ENCODE measurements at places on chromosomes 3 and 15. TPM values are rescaled to one million over a fixed set of nuclear protein-coding genes. Genes with fewer than 3 reads are reported as not detected.

- DNase-seq: no peak
Observed at GRCh38 chr15:45715528-45715927, 80.7 kb downstream of the SQOR start.

DNA sequence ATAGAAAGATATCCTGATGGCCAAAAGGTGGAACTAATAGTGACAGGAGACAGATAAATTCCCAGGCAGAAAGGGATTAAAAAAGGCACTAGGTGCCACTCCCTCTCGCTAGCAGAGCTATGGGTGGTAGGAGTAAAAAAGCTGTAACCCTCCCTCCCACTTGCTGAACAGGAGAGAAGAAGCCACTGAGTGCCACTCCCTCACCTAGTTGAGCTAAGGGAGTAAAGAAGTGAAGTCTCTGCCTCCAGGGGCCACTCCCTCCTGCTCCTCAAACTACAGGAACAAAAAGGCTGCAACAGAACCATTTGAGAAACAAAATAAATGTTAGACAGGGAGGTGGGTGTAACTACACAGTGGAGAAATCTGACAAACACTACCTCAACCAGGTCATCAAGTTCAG is 276.2 kb upstream of the EPHA6 start:
- no peak for DNase-seq

- no peak for DNase-seq
Observed at GRCh38 chr3:50487181-50487580, 16.3 kb downstream of the CACNA2D2 start.

DNA sequence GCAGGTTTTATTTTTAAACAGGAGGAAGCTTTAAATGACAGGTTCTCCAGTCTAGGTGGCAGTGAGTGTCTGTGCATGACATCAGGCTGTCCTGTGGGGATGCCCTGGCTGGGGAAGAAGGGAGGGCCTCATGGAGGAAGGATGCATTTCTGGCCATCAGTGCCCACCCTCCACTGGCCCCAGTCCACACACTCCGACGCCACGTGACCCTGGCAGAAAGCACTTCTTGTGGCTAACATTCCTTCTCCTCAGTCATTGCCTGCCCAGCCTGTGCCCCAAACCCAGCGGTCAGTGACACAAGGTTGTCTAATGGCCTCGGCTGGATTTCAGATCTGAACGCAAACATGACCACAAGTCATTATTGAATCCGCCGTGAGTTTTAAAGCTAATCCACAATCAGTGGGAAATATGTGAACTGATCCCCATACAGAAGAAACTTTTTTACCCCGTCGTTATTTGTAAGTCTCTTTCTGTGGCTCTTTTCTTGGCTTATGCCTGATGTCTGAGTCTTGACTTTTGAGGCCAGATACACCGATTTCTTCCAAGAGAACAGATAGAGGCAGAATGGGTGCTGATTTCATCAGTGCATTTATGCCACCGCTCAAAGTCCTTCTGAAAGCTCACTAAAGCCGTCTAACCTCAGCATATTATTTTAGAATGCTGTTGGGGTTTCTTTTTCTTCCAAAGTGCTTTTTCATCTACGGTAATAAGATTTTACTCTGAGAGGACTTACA is 17.3 kb upstream of the LRRK1 start:
- DNase-seq: peak; percentile 86

DNA sequence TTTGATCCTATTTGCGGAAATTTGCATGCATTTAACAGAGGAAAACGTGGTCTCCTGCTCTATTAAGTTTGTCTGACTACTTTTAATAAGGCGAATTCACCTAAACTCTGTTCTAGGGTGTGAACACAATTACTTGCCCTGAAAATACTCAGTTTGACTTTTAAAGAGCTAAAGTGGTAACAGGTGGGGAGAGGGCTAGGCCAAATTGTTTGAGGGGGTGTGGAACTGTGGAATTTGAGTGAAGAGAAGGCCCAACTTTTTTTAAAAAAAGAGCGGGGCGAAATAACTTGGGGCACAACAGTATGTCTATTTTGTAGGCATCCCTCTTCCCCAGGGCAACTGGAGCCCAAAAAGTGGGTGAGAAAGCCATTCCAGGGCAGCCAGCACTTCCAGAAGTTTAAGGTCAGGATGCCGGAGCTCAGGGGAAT is 580 bp upstream of the FXR1 start:
- DNase-seq: no peak

DNA sequence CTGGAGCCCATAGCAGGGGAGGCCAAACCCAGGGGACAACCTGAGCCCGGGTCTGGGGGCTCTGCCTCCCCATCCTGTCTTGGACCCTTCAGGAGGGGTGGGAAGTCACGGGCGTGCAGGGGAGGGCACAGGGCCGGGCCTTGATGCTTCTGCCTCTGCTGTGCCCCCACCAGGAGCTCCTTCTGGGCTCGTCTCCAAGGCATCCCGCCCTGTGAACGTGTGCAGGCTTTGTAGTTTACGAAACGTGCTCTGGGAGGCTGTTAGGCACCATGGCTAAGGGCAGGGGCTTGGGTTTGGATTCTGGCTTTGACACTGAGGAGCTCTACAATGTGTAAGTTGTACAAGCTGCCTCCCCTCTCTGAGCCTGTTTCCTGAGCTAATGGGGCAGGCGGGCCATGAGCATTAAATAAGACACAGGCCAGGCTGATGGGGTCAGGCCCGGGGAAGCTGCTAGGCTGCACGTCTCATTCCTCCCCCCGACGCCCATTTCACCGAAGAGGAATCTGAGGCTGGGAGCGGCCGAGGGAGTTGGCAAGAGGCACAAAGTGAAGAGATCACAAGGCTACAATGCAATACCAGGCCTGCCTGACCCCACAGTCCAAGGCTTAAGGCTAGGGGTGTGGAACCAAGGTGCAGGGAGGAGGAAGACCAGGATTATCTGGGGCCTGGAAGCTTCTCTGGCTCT is 19.6 kb downstream of the PLXND1 start:
- DNase-seq: peak; percentile 69

DNA sequence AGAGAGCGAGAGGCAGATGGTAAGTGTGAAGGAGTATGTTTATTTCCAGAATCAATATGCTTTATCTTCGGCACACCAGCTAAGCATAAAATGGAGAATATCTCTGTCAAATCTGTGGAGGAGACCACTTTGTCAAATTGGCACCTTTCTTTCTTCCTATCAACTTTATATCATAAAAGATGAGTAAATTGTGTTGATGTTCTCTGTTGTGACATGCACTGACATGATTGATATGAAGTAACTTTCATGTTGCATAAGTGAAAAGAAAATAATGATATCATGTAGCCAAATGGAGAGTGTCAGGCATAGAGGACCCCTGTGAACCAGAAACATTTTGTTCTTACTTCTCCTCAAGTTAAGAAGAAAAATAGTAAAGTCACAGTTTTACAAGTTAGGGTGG is 753.8 kb downstream of the ZNF385D start:
- no peak for DNase-seq

DNA sequence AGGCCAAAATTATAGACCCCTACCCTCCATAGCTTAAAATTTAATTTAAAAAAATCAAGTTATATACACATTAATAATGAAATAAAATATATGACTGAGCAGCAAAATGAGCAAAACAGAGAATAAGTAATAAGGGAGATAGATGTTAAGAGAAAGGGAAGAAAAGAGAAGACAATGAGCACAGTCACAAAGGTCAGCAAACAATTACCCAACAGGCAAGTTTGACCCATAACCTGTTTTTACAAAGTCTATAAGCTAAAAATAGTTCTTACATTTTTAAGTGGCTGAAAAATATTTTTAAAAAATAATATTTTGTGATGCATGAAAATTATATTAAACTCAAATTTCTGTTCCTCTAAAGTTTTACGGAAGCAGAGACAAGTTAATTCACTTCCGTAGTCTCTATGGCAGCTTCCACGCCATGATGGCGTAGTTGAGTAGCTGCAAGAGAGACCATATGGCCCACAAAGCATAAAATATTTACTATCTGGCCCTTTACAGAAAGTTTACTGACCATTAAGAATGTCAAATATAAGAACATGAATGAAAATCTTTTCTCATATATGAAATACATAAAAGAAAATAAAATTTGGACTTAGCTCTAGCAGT is 47.5 kb downstream of the ACAP2 start:
- DNase-seq: no peak

GRCh38 chr3:187369089-187369447 is 883 bp downstream of the RTP4 start:
- no peak for DNase-seq

GRCh38 chr3:187795207-187795960 is 50.1 kb upstream of the BCL6 start:
- no peak for DNase-seq

- DNase-seq: no peak
Observed at GRCh38 chr15:96746665-96747064, 416.2 kb downstream of the NR2F2 start.

DNA sequence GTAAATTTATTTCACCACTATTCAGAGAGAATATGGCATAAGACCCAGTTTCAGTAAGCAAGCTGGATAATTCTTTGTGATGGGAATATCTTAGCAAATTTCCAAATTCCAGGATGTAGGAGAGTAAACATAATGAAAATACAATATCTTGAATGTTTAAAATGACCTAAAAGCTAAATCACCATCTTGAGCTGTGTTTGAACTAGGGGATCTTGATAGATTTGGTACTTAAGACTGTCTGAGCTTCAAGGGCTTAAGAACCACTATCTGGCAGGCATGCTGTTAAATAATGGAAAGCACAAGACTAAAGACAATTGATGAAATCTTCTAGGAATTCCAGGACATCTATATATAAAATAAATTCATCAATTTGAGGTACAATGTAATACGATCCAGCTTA is 217.7 kb downstream of the ATP8B4 start:
- DNase-seq: no peak

- no peak for DNase-seq
Observed at GRCh38 chr3:94317017-94317416, 254.2 kb downstream of the NSUN3 start.

DNA sequence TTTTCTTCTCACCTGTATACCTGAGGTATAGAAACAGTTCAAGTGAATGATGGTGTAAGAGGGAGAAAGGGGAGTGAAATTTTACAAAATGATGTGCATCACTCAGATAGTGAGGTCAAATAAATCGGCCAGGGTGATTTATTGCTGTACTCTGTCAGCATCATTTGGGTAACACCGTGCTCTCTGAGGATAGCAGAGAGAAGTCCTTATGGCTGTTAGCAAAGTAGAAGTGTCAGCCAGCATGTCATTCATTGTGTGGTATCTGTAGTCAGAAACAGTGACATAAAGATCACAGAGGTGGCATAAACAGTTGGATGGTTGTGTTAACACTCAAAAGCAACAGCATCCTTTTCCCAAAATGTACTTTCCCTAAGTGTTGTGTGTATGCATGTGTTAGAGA is 53.4 kb downstream of the PSMD6 start:
- no peak for DNase-seq

GRCh38 chr3:160566499-160566898 is 1.1 kb upstream of the KPNA4 start:
- no peak for DNase-seq

DNA sequence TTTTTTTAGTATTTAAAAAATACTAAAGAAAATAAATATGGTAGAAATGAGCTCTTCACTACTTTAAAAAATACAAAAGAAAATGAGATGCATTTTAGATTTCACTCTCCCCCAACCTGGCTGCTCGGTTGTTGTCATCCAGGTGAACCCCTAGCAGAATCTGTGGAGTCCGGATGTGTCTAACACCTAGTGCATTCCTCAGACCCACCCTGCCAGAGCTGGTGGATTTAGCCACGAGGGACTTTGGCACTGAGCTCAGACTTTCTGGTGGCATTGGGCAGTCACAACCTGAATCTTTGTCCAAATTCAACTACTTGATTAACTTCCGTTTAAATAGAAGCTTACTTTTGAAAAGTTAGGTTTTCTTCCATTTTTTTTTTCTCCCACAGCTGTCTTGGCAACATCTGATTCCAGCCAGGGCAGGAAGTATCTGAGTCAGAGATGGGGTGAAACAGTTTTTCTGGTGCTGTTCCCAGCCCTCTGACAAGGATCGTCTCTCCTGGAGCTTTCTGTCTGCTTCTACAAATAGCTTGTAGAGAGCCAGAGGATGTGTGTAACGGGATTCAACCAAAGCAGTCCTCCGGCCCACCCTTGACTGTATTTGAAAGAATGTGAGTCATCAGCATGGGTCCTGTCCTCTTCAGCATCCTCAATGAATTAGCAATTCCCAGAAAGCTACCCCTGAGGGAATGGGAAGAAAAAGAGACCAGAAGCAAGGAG is 301.8 kb upstream of the MCTP2 start:
- DNase-seq: peak; percentile 65

- DNase-seq: no peak
Observed at GRCh38 chr15:69662645-69663000, 210.0 kb downstream of the RPLP1 start.

GRCh38 chr3:144843099-144843498 is 871.5 kb downstream of the DIPK2A start:
- no peak for DNase-seq

DNA sequence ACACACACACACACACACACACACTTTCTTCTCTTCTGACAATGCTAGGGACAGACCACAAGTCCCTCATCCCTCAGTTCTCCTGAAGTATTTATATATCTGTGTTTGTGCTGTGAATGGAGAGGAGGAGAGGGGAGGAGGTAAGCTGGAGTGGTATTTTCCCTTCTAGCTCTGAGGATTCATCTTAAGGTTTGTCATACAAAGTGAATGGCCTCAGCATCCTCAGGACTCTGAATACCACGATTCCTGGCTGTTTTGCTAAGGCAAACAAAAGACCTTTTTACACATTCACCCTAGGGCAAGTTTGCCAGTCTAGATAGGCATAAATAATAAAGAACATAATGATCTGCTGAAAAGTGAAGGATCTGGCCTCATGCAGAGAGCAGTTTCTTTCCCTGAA is 65.7 kb upstream of the CHMP2B start:
- DNase-seq: no peak

- DNase-seq: no peak
Observed at GRCh38 chr15:87416591-87417257, 839.8 kb downstream of the NTRK3 start.

GRCh38 chr3:30620402-30621360 is 14.3 kb downstream of the TGFBR2 start:
- no peak for DNase-seq

DNA sequence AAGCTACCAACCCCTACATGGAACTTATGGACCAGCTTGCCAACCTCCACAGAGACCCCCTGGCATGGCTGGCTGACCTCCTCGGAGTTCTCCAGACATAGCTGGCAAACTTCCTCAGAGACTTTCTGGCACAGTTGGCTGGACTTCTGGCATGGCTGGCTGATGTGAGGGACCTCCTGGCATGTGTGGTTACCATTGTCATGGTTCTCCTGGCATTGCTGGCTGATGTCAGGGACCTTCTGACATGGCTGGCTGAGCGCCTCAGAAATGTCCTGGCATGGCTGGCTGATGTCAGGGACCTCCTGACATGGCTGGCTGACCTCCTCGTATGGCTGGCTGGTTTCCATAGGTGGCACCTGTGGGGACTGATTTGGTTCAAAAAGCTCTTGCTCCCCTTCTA is 17.5 kb downstream of the MAP1A start:
- no peak for DNase-seq

TM4SF18 gene
- total RNA-seq: 1.3 TPM

OIP5 gene
- total RNA-seq: 1.5 TPM

CDHR4 gene
- total RNA-seq: not detected

IL20RB gene
- total RNA-seq: 263 TPM

TIMP4 gene
- 14.1 TPM for total RNA-seq

AGTR1 gene
- total RNA-seq: 28.0 TPM

All from lower leg skin (tissue), 4 donors.